ENCODE measurements at places on chromosomes 2 and 18. TPM values are rescaled to one million over a fixed set of nuclear protein-coding genes. Genes with fewer than 3 reads are reported as not detected.

INPP5D gene
- 7.2 TPM for polyA plus RNA-seq

GATA6 gene
- polyA plus RNA-seq: 7.8 TPM

ABCB6 gene
- 44.8 TPM for polyA plus RNA-seq

IL1R1 gene
- 29.5 TPM for polyA plus RNA-seq

NABP1 gene
- polyA plus RNA-seq: 41.0 TPM

HOXD12 gene
- polyA plus RNA-seq: 0.52 TPM

ARHGEF33 gene
- 2.5 TPM for polyA plus RNA-seq

TOGARAM2 gene
- 1.7 TPM for polyA plus RNA-seq

TAF1B gene
- 30.4 TPM for polyA plus RNA-seq

TMEM169 gene
- polyA plus RNA-seq: 16.5 TPM

LIMS2 gene
- polyA plus RNA-seq: 24.7 TPM

KDM3A gene
- 60.8 TPM for polyA plus RNA-seq

CRYBA2 gene
- not detected for polyA plus RNA-seq

DSC2 gene
- polyA plus RNA-seq: 39.8 TPM

SGPP2 gene
- 19.3 TPM for polyA plus RNA-seq

IL1F10 gene
- not detected for polyA plus RNA-seq

CCBE1 gene
- 23.9 TPM for polyA plus RNA-seq

GEN1 gene
- polyA plus RNA-seq: 15.3 TPM

AMER3 gene
- polyA plus RNA-seq: not detected

FAP gene
- polyA plus RNA-seq: 10.1 TPM

RGPD4 gene
- not detected for polyA plus RNA-seq

CD8B2 gene
- polyA plus RNA-seq: 0.24 TPM

POTEJ gene
- not detected for polyA plus RNA-seq

EPC2 gene
- polyA plus RNA-seq: 44.9 TPM

SCG2 gene
- 0.82 TPM for polyA plus RNA-seq

SERPINB4 gene
- not detected for polyA plus RNA-seq

ARHGAP15 gene
- polyA plus RNA-seq: 3.9 TPM

IWS1 gene
- polyA plus RNA-seq: 64.0 TPM

C2orf80 gene
- polyA plus RNA-seq: 0.96 TPM

ADAM23 gene
- 5.1 TPM for polyA plus RNA-seq

ANKRD62 gene
- polyA plus RNA-seq: 0.03 TPM

ALPI gene
- 0.24 TPM for polyA plus RNA-seq

GPAT2 gene
- 2.8 TPM for polyA plus RNA-seq

RNF144A gene
- 53.1 TPM for polyA plus RNA-seq

ALK gene
- polyA plus RNA-seq: 0.36 TPM

IL18R1 gene
- 2.0 TPM for polyA plus RNA-seq

BABAM2 gene
- 54.2 TPM for polyA plus RNA-seq

IL36RN gene
- not detected for polyA plus RNA-seq

TUBB8B gene
- polyA plus RNA-seq: 1.3 TPM

PROM2 gene
- polyA plus RNA-seq: 44.5 TPM

LDLRAD4 gene
- 10.6 TPM for polyA plus RNA-seq

BUB1 gene
- 24.4 TPM for polyA plus RNA-seq

CYP27C1 gene
- polyA plus RNA-seq: 11.5 TPM

All from renal pelvis (tissue), 12 donors.